ENCODE measurements at places on chromosomes 16 and 17. TPM values are rescaled to one million over a fixed set of nuclear protein-coding genes. Genes with fewer than 3 reads are reported as not detected.
A peak's percentile ranks its signal among the peaks of the same experiment; 100 is the strongest.

Gene FBXW10
- under 0.01 TPM for total RNA-seq

Gene GINS2
- total RNA-seq, result 1.8 TPM

Gene GNGT2
- total RNA-seq, result not detected

Gene RDM1
- total RNA-seq, result 0.36 TPM

Gene KRT27
- not detected for total RNA-seq

Gene LASP1
- 228 TPM for total RNA-seq

Gene CCL8
- total RNA-seq, result 0.36 TPM

Gene NUDT7
- 2.9 TPM for total RNA-seq

Gene KCNAB3
- under 0.01 TPM for total RNA-seq

Gene FZD2
- total RNA-seq, result 15.9 TPM

GRCh38 chr17:37493249-37494027 lies 3.7 kb downstream of the DUSP14 start:
- peaks cover 57% of the 10 kb centered on the region for H3K4me1 ChIP-seq
- H3K27ac ChIP-seq, result peak overlapping the region; percentile 97
- H3K4me3 ChIP-seq, result peak overlapping the region; percentile 47
- H3K27me3 ChIP-seq, result no peaks in the 10 kb centered on the region

GRCh38 chr16:20114356-20114755 lies 40.7 kb upstream of the GPR139 start:
- DNase-seq, result peak; percentile 65
- H3K27ac ChIP-seq, result no peak overlapping the region
- H3K4me1 ChIP-seq, result no peaks in the 10 kb centered on the region
- H3K4me3 ChIP-seq, result no peak overlapping the region
- no peaks in the 10 kb centered on the region for H3K27me3 ChIP-seq
- H3K36me3 ChIP-seq, result no peaks in the 10 kb centered on the region

GRCh38 chr17:78497115-78497540 lies 80.1 kb downstream of the DNAH17 start:
- H3K27ac ChIP-seq, result no peak overlapping the region
- H3K4me3 ChIP-seq, result no peak overlapping the region
- peak; percentile 98 for DNase-seq
- no peaks in the 10 kb centered on the region for H3K36me3 ChIP-seq
- peaks cover 8% of the 10 kb centered on the region for H3K27me3 ChIP-seq
- no peaks in the 10 kb centered on the region for H3K4me1 ChIP-seq

- no peaks in the 10 kb centered on the region for H3K27me3 ChIP-seq
- H3K27ac ChIP-seq, result no peak overlapping the region
- DNase-seq, result no peak
- peaks cover 11% of the 10 kb centered on the region for H3K4me1 ChIP-seq
- H3K36me3 ChIP-seq, result no peaks in the 10 kb centered on the region
Observed at GRCh38 chr16:68367030-68367429, 56.2 kb downstream of the PRMT7 start.

- peak overlapping the region; percentile 57 for H3K27ac ChIP-seq
- H3K4me1 ChIP-seq, result peaks cover 29% of the 10 kb centered on the region
- DNase-seq, result peak; percentile 91
- no peaks in the 10 kb centered on the region for H3K27me3 ChIP-seq
- no peaks in the 10 kb centered on the region for H3K36me3 ChIP-seq
Observed at GRCh38 chr16:2009164-2009711, 383 bp downstream of the ZNF598 start.

DNA sequence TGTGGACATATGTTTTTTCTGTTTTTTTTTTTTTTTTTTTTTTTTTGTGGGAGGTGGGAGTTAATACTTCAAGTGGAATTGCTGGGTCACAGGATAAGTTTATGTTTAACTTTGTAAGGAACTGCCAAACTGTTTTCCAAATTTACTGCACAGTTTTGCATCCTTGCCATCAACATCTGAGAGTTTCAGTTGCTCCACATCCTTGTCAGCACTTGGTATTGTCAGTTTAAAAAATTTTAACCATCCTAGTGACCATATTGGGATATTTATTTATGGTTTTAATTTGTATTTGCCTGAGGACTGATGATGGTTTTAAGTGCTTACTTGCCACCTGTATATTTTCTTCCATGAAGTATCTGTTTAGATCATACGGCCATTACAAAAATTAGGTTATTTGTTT lies 34.0 kb upstream of the IRF8 start:
- H3K36me3 ChIP-seq, result no peaks in the 10 kb centered on the region
- H3K27ac ChIP-seq, result no peak overlapping the region
- no peak overlapping the region for H3K4me3 ChIP-seq
- DNase-seq, result no peak
- H3K4me1 ChIP-seq, result no peaks in the 10 kb centered on the region
- no peaks in the 10 kb centered on the region for H3K27me3 ChIP-seq

GRCh38 chr16:73206151-73206707 lies 158.3 kb upstream of the ZFHX3 start:
- H3K4me3 ChIP-seq, result no peak overlapping the region
- H3K27ac ChIP-seq, result no peak overlapping the region
- no peak for DNase-seq
- H3K4me1 ChIP-seq, result peaks cover 20% of the 10 kb centered on the region

GRCh38 chr17:17904166-17905035 lies 67.6 kb upstream of the SREBF1 start:
- H3K27me3 ChIP-seq, result no peaks in the 10 kb centered on the region
- peak; percentile 76 for DNase-seq
- H3K4me1 ChIP-seq, result peaks cover 16% of the 10 kb centered on the region
- no peak overlapping the region for H3K4me3 ChIP-seq

DNA sequence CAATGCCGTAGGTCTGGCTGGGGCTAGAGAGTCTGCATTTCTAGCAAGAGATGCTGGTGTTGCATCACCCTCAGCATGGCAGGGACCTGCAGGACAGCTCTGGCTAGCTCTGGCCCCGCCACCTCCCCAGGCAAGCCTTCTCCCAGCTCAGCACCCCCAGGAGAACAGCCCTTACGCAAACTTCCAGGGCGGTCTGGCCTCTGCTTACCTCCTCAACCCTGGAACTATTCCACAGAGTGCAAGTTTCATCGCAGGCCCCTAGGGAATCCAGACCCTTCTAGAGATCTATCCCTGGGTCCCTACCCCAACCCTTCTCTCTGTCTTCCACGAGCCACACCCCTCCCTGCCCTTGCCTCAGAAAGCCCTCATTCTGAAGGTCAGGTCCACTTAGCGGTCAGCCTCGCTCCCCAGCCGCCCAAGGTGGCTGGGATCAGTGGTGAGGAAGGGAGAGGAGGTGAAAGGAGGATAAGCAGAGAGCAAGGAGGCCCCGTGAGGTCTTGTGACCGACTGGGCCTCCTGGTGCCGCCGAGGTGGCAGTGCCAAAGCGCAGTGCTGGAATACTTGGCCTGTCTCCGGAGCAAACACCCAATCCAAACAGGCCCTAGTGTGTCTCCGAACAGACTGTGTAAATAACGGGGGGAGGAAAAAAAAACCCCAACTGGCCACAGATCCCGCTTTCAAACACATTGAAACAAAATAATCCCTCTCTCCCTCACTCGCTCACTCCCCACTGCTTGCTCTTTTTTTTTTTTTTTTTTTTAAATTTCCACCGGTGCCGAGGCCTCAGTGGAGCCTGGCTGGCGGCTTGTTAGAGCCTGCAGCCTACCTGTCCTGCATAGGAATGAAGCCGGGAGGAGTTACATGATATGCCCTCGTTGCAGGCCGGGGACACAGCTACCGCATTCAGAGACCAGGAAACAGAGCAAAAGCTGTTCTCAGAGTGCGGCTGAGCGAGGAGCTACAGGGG lies 380.9 kb downstream of the SOX9 start:
- DNase-seq, result no peak
- H3K36me3 ChIP-seq, result no peaks in the 10 kb centered on the region
- no peaks in the 10 kb centered on the region for H3K27me3 ChIP-seq

- no peak overlapping the region for H3K4me3 ChIP-seq
- H3K36me3 ChIP-seq, result peaks cover 98% of the 10 kb centered on the region
- no peak for DNase-seq
- H3K27me3 ChIP-seq, result no peaks in the 10 kb centered on the region
- peak overlapping the region; percentile 96 for H3K27ac ChIP-seq
Observed at GRCh38 chr17:50188531-50188920, 12.9 kb downstream of the COL1A1 start.

GRCh38 chr17:52049496-52049895 lies 109.0 kb downstream of the CA10 start:
- no peak overlapping the region for H3K27ac ChIP-seq
- H3K4me1 ChIP-seq, result no peaks in the 10 kb centered on the region
- no peak overlapping the region for H3K4me3 ChIP-seq
- no peaks in the 10 kb centered on the region for H3K27me3 ChIP-seq
- H3K36me3 ChIP-seq, result no peaks in the 10 kb centered on the region
- no peak for DNase-seq

DNA sequence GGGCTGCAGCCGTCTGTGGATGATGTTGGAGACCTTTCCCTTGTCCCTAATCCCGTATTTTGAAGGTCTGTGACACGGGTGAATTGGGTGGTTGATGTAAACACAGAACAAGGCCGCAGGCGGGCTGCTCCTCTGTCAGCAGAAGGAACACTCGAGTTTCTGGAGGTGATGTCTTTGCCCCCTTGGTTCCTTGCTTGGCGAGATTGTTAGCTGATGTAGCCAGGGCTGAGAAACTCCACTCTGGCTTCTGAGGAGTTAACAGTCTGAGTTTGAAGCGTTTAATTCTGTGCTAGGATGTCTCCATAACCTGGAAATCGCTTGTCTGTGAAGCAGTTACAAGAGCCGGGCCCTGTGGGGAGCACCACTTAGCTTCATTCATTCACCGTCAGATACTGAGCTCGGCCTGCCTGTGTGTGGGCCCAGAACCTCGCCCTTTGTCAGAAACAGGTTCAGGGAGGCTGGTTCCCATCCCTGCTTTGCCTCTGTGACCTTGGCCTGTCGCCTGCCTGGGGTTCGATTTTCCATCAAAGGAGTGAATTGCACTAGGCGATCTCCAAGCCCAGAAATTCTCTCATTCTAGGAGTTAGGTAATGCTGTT lies 1.3 kb downstream of the MAPK8IP3 start:
- peak overlapping the region; percentile 54 for H3K27ac ChIP-seq
- peak overlapping the region; percentile 97 for H3K4me3 ChIP-seq
- H3K4me1 ChIP-seq, result peaks cover 26% of the 10 kb centered on the region
- peaks cover 7% of the 10 kb centered on the region for H3K36me3 ChIP-seq
- no peaks in the 10 kb centered on the region for H3K27me3 ChIP-seq
- peak; percentile 95 for DNase-seq

- no peaks in the 10 kb centered on the region for H3K4me1 ChIP-seq
- no peak overlapping the region for H3K27ac ChIP-seq
- no peaks in the 10 kb centered on the region for H3K27me3 ChIP-seq
- no peaks in the 10 kb centered on the region for H3K36me3 ChIP-seq
Observed at GRCh38 chr16:13379266-13379665, 477.9 kb downstream of the SHISA9 start.

DNA sequence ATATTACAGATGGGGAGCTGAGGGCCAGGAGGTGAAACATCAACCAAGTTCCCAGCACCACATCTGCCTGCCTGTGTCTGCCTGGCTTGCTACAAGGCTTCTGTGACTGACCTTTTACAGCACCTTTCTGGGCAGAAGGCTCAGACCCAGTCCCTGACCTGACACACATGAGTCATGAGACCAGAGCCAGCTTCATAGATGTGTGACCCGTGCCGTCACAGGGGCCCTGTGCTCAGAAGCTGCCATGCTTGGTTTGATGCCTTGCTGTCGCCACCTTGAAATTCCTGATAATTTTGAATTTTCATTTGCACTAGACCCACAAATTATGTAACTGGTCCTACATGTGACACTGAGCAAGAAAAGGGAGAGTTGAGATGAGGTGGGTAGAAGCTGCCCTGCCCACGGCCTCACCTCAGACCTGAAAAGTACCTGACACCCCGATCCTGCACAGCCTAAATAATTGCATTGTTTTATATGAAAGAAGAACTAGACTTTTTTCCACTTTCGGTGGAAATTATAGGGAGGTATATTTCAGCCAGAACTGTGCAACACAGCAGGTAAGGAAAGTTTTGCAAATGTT lies 13.3 kb upstream of the PECAM1 start:
- H3K36me3 ChIP-seq, result no peaks in the 10 kb centered on the region
- no peaks in the 10 kb centered on the region for H3K4me1 ChIP-seq
- no peak overlapping the region for H3K27ac ChIP-seq
- DNase-seq, result no peak

GRCh38 chr16:49575346-49576172 lies 202.0 kb downstream of the C16orf78 start:
- H3K27ac ChIP-seq, result no peak overlapping the region
- no peaks in the 10 kb centered on the region for H3K36me3 ChIP-seq
- no peaks in the 10 kb centered on the region for H3K27me3 ChIP-seq
- H3K4me1 ChIP-seq, result no peaks in the 10 kb centered on the region
- H3K4me3 ChIP-seq, result no peak overlapping the region
- no peak for DNase-seq

- no peaks in the 10 kb centered on the region for H3K36me3 ChIP-seq
- no peak overlapping the region for H3K27ac ChIP-seq
- no peaks in the 10 kb centered on the region for H3K27me3 ChIP-seq
- peak overlapping the region; percentile 75 for H3K4me3 ChIP-seq
Observed at GRCh38 chr17:17723354-17724261, 42.4 kb downstream of the RAI1 start.

- no peaks in the 10 kb centered on the region for H3K4me1 ChIP-seq
- no peak overlapping the region for H3K27ac ChIP-seq
- no peaks in the 10 kb centered on the region for H3K36me3 ChIP-seq
- H3K4me3 ChIP-seq, result no peak overlapping the region
- no peaks in the 10 kb centered on the region for H3K27me3 ChIP-seq
Observed at GRCh38 chr17:39652587-39653315, 12.4 kb upstream of the TCAP start.

GRCh38 chr16:48565752-48566151 lies 44.2 kb downstream of the N4BP1 start:
- H3K27ac ChIP-seq, result no peak overlapping the region
- DNase-seq, result no peak
- H3K27me3 ChIP-seq, result no peaks in the 10 kb centered on the region
- peaks cover 7% of the 10 kb centered on the region for H3K36me3 ChIP-seq
- H3K4me1 ChIP-seq, result peaks cover 12% of the 10 kb centered on the region

- H3K27me3 ChIP-seq, result no peaks in the 10 kb centered on the region
- no peak for DNase-seq
- H3K4me3 ChIP-seq, result no peak overlapping the region
Observed at GRCh38 chr16:78909226-78909625, 691.3 kb downstream of the MAF start.

- no peaks in the 10 kb centered on the region for H3K36me3 ChIP-seq
- no peaks in the 10 kb centered on the region for H3K27me3 ChIP-seq
- H3K27ac ChIP-seq, result no peak overlapping the region
Observed at GRCh38 chr16:58506241-58507194, 6.6 kb downstream of the NDRG4 start.

- no peak for DNase-seq
- H3K27me3 ChIP-seq, result no peaks in the 10 kb centered on the region
- H3K4me1 ChIP-seq, result peaks cover 30% of the 10 kb centered on the region
- no peak overlapping the region for H3K4me3 ChIP-seq
- H3K27ac ChIP-seq, result no peak overlapping the region
Observed at GRCh38 chr16:89452241-89452640, 38.1 kb downstream of the ANKRD11 start.

All from osteoblast (primary cell).